Activated CD4-positive, alpha-beta memory T cell treated with anti-CD3 and anti-CD28 coated beads, Interleukin-2, amount 10 ng/mL, durations not matched to agents 7 days and 5 days (primary cell): ENCODE measurements at places on chromosomes 12 and 14. TPM values are rescaled to one million over a fixed set of nuclear protein-coding genes. Genes with fewer than 3 reads are reported as not detected.

DNA sequence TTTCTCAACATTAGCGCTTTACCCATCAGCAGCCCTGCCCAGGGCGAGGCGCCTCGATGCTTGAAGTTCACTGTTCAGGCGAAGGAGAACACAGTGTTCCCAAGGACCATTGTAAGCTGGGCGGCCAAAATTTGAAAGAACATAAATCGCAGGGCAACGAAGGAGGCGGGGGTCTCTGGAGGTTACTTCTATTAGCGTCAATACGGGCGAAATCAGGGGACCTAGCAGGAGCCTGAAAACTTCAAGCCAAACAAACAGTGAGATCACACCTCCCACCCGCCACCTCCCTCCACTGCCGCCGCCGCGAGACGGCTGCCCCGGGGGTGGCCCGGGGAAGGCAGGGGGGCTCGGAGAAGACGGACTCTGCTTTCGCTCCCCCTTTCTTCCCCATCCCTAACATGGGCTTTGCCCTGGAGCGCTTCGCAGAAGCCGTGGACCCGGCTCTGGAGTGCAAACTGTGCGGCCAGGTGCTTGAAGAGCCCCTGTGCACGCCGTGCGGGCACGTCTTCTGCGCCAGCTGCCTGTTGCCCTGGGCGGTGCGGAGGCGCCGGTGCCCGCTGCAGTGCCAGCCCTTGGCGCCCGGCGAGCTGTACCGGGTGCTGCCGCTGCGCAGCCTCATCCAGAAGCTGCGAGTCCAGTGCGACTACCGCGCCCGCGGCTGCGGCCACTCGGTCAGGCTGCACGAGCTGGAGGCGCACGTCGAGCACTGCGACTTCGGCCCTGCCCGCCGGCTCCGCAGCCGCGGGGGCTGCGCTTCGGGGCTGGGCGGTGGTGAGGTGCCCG is at the start of gene PDZRN4:
PDZRN4 (plus strand) TSS at position 263 of the 783 bp plus-strand sequence.
- no peak within 1 kb of the TSS for H3K27ac ChIP-seq
- peaks cover 2% of the 10 kb centered on the region for H3K4me1 ChIP-seq
- peaks cover 35% of the 10 kb centered on the region for H3K27me3 ChIP-seq
- H3K36me3 ChIP-seq, result no peaks in the 10 kb centered on the region
- DNase-seq, result no peak
- H3K4me3 ChIP-seq, result no peak within 1 kb of the TSS

GRCh38 chr12:108479364-108480070 is 35.6 kb upstream of the FICD start:
- H3K27me3 ChIP-seq, result peaks cover 1% of the 10 kb centered on the region
- H3K4me1 ChIP-seq, result no peaks in the 10 kb centered on the region
- H3K27ac ChIP-seq, result no peak overlapping the region
- H3K36me3 ChIP-seq, result no peaks in the 10 kb centered on the region

GRCh38 chr12:22255097-22255496 is 79.4 kb downstream of the ST8SIA1 start:
- no peak overlapping the region for H3K4me3 ChIP-seq
- H3K27me3 ChIP-seq, result no peaks in the 10 kb centered on the region
- no peaks in the 10 kb centered on the region for H3K36me3 ChIP-seq

GRCh38 chr12:1350055-1350933 is 244.1 kb downstream of the FBXL14 start:
- DNase-seq, result no peak
- H3K27ac ChIP-seq, result no peak overlapping the region
- H3K27me3 ChIP-seq, result no peaks in the 10 kb centered on the region

GRCh38 chr12:15931590-15932053 is 20.5 kb downstream of the DERA start:
- H3K27me3 ChIP-seq, result no peaks in the 10 kb centered on the region
- no peak overlapping the region for H3K27ac ChIP-seq
- peaks cover 9% of the 10 kb centered on the region for H3K36me3 ChIP-seq
- H3K4me1 ChIP-seq, result peaks cover 2% of the 10 kb centered on the region
- no peak overlapping the region for H3K4me3 ChIP-seq
- no peak for DNase-seq

The BCL11B gene
- 81.7 TPM for total RNA-seq

The MMP17 gene
- 1.1 TPM for total RNA-seq
